CD4-positive, alpha-beta T cell treated with Interleukin-1 beta for 1 hour (primary cell): ENCODE measurements at places on chromosomes 16 and 17.

- no peak for DNase-seq
Measured at GRCh38 chr17:74935585-74936469, at the start of gene OTOP3. Gene OTOP3 (plus strand): TSS chr17:74935898. CDS start chr17:74935922, 24 bp downstream.

- DNase-seq, result no peak
Measured at GRCh38 chr17:35842239-35842638, 26.5 kb downstream of the HEATR9 start.

GRCh38 chr17:53891726-53892125 is 69.0 kb downstream of the KIF2B start:
- no peak for DNase-seq

GRCh38 chr17:56635641-56636040 is 42.1 kb downstream of the NOG start:
- DNase-seq, result no peak

GRCh38 chr16:27841061-27841801 is 222.3 kb downstream of the GSG1L start:
- DNase-seq, result no peak

- peak; percentile 57 for DNase-seq
Measured at GRCh38 chr16:2963074-2963722, 877 bp upstream of the KREMEN2 start.

GRCh38 chr17:35876534-35876933 is 3.6 kb downstream of the CCL5 start:
- DNase-seq, result no peak

DNA sequence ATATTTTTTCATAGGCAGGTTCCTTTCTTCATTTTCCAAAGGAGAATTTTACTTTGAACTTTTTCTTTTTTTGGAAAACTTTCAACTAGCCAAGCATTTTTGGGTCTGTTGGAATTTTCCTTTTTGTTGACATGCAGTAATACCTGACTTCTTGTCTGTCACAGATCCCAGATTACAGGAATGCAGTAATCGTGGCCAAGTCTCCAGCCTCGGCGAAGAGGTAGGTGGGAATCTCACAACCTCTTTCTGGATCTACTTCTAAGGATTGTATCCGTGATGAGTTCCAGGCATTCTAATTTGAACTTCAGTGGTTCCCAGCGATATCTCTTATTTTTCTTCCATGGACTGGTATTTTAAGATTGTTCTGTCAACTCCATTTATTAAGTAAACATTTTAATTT is 31.7 kb downstream of the PRPSAP2 start:
- no peak for DNase-seq

- DNase-seq, result no peak
Measured at GRCh38 chr17:42090964-42091790, 7.1 kb downstream of the ZNF385C start.

DNA sequence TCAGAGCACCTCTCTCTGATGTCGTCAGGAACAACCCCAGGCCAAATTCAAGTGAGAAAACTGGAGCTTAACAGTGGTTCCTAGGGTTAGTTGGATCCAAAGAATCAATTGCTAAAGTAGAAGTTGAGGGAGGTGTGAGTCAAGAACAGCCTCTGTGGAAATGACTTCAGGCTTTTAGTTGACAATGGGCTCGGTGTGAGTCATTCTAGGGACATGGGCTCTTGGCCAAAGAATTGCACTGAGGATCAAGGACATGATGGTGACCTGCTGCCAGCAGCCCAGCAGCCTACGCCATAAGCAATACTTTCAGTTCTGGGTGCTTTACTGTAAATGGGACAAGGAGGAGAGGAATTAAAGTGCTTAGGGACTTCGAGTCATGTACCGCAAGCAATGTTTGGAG is 32.1 kb upstream of the SMURF2 start:
- DNase-seq, result peak; percentile 30

DNA sequence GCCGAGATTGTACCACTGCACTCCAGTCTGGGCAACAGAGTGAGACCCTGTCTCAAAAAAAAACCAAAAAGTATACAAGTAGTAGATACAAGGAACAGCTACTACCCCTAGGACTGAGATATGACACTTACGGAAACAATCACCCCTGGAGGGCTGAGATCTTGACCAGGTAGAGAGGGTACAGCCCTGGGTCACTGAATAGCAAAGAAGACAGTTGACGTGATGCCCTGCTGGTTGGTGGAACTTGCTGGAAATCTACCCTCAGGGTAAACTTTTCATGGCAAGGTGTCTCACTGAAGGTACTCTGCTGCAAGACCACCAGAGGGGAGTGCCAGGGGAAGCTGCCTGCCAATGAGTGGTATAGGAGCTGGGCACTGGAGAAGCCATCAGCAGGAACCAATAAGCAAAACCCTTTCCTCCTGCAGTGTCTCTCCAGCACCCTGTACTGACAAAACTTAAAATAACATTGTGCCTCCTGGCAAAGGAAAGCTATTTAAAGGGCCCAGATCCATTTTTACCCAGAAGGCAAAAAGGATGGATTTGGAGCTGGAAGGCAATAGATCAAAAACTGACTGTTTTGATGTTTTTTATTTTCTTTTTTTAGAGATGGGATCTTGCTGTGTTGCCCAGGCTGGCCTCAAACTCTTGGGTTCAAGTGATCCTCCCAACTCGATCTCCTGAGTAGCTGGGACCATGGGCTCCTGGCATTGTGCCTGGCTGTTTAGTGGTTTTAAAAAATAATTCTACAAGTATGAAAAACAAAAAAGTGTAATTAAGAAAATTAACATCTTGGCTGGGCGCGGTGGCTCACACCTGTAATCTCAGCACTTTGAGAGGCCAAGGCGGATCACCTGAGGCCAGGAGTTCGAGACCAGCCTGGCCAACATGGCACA is 11.3 kb upstream of the PDXDC1 start:
- no peak for DNase-seq

GRCh38 chr16:4426021-4426684 is 485 bp downstream of the DNAJA3 start:
- DNase-seq, result no peak

GRCh38 chr16:86595983-86596605 is 17.7 kb downstream of the FOXL1 start:
- DNase-seq, result no peak

GRCh38 chr17:45394091-45394490 is 38.6 kb downstream of the ARHGAP27 start:
- no peak for DNase-seq

DNA sequence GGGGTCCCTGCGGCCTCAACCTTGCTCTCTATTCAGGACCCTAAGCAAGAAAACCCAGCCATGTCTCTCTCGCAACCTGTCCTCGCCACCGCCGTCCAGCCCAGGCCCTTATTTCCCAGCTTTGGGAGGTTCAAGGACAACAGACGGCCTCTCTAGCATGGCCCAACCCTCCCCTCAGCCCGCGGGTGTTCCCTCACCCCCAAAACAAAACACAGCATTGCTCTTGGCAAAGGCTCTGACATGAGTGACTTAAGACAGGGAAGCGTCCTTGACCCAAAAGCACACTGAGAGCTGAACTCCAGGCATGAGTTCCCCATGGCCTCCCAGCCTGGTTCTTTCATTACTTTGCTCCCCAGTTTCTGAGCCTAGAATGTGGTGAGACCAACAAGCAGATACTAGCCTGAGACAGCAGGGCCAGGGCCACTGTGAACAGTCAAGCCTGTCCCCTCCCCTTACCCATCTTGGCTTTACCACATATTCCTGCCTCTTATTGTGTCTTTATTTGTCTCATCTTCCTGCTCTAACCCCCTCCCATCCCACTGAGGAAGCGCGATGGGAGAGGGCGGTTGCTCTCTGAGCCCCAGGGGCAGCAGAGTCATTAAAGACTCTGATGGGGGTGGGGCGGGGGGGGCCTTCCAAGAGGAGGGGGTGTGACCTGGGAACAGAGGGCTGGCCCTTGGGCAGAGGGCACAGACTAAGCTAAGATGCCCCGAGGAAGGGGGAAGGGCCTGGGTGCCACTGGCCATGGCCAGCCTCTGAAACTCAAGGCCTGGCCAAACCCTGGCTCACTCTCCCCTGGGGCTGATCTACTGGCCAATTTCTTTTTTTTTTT is 11.8 kb downstream of the SREBF1 start:
- DNase-seq, result no peak

DNA sequence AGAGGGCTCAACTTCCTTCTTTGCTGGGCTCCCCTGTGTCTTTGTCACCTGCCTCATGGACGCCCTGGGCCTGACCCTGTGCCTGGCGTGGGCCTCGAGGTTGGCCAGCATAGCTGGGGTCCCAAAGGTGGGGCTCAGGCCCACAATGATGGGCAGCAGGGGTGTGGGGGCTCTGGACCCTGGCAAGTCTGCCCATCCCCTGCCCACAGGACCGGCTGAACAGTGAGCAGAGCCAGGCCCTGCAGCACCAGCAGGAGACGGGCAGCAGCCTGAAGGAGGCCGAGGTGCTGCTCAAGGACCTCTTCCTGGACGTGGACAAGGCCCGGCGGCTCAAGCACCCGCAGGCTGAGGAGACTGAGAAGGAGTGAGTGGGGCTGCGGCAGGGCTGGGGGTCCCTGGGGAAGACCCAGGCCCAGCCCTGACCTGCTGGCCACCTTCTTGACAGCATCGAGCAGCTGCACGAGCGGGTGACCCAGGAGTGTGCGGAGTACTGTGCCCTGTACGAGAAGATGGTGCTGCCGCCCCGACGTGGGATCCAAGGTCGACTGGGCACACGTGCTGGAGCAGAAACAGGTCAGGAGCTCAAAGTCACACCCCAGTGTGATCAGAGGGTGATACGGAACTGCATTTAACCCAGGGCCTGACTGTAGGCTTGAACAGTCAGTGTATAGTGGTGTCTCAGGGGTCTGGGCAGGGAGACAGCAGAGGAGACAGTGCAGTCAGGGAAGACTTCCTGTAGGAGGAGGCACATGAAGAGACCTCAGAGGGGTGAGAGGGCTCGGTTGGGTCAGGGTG is 3.8 kb downstream of the EVPLL start:
- no peak for DNase-seq

- no peak for DNase-seq
Measured at GRCh38 chr17:38654411-38655398, 20.1 kb downstream of the EPOP start.

DNA sequence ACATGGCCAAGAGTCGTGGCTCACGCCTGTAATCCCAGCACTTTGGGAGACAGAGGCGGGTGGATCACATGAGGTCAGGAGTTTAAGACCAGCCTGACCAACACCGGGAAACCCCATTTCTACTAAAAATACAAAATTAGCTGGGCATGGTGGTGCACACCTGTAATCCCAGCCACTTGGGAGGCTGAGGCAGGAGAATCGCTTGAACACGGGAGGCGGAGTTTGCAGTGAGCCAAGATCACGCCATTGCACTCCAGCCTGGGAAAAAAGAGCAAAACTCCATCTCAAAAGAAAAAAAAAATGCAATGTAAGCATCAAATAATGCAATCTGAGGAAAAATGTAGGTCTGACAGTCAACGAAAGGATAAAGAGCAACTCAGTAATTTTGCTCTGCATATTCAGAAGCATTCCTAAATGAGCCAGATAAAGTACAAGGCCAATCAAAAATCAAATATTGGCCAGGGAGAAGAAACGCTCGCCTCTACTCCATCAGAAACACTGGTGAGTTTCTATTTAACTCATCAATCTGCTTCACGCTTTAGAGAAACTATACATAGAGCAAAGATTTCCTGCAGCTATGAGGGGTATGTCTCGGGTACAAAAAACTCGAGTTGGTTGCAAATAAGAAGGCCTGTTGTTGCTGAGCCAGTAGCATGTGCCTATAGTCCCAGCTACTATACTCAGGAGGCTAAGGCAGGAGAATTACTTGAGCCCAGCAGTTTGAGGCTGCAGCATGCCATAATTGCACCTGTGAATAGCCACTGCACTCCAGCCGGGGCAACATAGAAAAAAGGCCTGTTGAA is 3.7 kb downstream of the TXNDC11 start:
- no peak for DNase-seq

DNA sequence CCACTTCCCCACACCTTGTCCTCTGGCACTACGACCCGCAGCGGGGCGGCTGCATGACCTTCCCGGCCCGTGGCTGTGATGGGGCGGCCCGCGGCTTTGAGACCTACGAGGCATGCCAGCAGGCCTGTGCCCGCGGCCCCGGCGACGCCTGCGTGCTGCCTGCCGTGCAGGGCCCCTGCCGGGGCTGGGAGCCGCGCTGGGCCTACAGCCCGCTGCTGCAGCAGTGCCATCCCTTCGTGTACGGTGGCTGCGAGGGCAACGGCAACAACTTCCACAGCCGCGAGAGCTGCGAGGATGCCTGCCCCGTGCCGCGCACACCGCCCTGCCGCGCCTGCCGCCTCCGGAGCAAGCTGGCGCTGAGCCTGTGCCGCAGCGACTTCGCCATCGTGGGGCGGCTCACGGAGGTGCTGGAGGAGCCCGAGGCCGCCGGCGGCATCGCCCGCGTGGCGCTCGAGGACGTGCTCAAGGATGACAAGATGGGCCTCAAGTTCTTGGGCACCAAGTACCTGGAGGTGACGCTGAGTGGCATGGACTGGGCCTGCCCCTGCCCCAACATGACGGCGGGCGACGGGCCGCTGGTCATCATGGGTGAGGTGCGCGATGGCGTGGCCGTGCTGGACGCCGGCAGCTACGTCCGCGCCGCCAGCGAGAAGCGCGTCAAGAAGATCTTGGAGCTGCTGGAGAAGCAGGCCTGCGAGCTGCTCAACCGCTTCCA is 2.6 kb downstream of the METTL26 start:
- DNase-seq, result no peak

GRCh38 chr17:79939755-79940458 is 95.8 kb downstream of the TBC1D16 start:
- DNase-seq, result no peak

- DNase-seq, result no peak
Measured at GRCh38 chr16:3865241-3865640, 15.3 kb downstream of the CREBBP start.

DNA sequence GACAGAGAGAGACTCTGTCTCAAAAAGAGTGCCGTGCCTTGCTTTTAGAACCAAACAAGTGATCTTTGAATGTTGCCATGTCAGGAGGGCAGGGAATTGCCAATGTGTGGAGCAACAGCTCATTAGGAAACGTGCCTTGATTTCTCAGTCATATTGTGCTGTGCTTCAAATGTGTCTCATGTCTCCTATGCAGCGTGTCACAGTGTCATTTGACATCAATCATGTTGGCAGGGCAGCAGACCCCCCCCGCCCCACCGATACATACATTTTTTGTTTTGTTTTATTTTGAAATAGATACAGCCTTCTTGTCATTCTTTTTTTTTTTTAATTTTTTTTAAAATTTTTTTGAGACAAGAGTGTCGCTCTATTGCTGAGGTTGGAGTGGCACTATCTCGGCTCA is 22.1 kb downstream of the MRC2 start:
- DNase-seq, result no peak

DNA sequence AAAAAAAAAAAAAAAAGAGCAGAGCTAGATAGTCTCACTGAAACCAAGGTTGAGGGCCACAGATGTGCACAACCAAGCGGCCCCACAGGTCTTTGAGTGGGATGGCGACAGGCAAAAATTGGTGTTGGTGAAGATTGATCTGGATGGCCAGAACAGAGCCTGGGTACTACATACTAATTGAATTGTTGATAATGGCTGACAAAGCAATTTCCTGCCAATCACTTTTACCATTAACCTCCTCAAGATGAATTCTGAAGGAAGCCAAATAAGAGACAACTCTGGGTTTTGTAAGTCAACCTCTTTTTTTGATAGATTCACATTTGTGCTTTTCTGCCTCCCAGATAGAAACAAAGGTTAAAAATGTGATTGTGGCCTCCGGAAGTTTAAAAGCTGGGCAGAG is 19.4 kb upstream of the HS3ST3B1 start:
- DNase-seq, result no peak
